ENCODE measurements at places on chromosomes 1 and 21. TPM values are rescaled to one million over a fixed set of nuclear protein-coding genes. Genes with fewer than 3 reads are reported as not detected.

Gene CLEC20A
- 4.7 TPM for total RNA-seq

Gene CD53
- 490 TPM for total RNA-seq

Gene LEFTY2
- total RNA-seq = not detected

Gene KRTAP7-1
- total RNA-seq = not detected

Gene CSRP1
- 34.7 TPM for total RNA-seq

Gene FAM78B
- 0.46 TPM for total RNA-seq

Gene TRIM67
- not detected for total RNA-seq

Gene ZNF669
- total RNA-seq = 20.8 TPM

Gene USH2A
- not detected for total RNA-seq

Gene CD1D
- 5.3 TPM for total RNA-seq

Gene SLC44A3
- total RNA-seq = not detected

Gene NES
- total RNA-seq = 0.05 TPM

DNA sequence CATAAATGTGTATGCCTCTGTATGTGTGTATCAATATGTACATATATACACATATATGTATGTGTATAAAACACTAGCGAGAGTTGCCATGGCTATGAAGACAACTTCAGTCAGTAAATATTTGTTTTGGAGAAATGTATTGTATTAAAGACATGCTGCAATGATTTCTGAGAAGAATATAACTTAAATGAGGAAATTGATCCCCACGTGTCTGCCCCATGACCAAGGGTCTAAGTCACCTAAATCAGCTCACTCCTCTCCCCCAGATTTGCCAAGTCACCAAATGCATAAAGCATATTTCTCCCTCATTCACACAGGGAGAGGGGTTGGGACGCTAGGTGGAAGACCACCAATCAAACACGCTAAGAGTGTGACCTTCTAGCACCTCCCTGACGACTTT is 58.3 kb upstream of the LYST start:
- DNase-seq = no peak

- DNase-seq = peak; percentile 48
These were observed 76.3 kb downstream of the NPHP4 start for GRCh38 chr1:5915587-5916571.

DNA sequence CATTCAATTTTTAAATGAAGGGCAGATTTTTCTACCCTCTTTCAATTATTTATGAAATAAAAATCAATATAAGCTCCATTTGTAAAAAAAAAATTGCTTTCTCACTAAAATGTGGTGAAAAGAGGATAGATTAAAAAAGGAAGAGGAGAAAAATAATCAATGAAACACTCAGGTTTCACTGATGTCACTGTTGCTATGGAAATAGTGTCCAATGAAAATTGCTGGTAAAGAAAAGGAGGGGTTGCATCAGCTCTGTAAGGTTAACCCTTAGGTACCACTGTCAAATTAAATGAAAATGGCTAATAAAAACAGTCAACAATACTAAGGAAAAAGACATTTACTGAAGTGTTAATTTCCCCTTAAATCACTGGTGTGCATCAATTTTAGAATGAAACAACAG is 91.6 kb upstream of the TTC39A start:
- DNase-seq = peak; percentile 58

DNA sequence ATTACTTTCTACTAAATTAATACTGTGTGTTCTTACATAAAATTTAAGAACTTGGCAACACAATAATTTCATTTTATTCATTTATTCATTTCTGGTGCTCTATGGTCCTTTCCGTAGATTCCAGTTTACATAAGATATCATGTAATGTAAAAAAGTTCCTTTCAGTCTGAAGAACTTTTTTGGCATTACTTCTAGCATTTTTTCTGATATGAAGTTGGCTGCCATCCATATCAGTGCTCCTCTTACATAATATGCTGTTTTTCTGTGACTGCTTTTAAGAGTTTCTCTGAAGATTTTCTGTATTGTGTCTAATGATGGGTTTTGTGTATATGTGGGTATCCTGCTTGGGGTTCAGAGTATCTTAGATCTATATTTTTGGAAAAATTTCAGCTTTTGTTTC is 34.8 kb downstream of the LIN9 start:
- DNase-seq = no peak

DNA sequence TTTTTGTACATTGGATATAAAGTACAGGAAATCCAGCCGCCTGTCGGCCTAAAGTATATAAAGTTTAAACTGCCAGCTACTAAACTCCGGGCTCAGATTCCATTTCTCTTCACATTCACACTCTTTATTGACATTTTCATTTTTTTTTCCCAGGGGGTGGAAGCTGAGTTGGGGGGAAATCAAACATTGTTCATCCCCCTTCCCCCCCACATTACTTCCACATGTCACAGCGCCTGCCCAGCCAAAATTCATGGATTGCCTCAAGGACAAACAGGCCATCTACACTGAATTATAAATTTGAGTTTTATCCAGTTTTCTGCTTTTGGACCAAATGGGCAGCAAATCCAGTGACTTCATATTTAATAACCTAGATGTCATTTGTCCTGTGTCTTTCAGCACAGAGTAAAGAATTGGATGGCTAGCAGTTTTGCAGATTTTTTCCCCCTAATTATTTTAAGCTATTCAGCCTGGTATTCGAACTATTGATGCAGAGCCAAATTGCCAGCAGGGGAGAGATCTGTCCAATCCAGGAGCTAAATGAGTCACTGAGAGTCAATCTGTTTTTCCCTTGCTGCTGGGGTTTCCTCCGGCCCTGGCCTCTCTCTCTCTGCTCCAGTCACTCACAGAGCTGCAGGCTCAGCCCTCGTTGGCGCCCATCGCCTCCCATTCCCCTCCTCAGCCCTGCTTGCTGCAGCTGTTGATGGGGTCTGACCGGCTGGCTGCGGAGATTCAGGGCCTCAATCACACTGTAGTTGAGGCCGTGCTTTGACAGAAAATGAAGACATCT is 98.0 kb downstream of the LMO4 start:
- no peak for DNase-seq

DNA sequence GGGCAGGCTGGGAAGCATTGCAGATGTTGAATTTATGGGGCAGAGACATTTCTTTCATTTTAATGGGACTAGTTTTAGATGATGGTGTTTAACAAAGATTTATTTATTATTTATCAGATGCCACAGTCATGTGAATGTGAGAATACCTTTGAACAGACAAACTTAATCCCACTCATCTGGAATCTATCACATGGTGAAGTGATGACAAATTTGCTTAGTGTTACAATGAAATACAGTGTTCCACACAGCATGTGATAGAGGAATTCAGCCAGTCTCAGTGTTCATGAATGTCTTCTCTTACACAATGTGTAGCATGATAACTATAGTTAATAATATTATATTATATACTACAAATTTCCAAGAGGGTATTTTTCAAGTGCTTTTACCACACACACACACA is 1361.7 kb upstream of the B3GALT2 start:
- no peak for DNase-seq

DNA sequence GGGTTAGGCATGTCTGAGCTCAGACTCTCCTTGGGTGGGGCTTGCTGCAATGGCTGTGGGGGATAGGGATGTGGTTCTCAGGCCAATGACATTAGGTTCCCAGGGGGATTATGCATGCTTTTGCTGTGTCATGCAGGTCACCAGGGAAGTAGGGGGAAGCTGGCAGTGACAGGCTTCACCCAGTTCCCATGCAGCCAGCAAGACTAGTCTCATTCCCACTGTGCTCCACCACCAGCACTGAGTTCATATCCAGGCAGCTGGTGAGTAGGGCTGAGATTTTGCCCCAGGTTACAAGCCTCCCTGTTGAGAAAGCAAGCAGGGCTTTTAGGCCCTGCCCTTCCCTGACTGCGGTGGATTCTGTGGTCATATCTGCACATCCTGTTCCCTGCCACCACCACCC is 32.1 kb upstream of the PLA2G5 start:
- no peak for DNase-seq

GRCh38 chr1:209038316-209038715 is 545.2 kb upstream of the CAMK1G start:
- DNase-seq = no peak

DNA sequence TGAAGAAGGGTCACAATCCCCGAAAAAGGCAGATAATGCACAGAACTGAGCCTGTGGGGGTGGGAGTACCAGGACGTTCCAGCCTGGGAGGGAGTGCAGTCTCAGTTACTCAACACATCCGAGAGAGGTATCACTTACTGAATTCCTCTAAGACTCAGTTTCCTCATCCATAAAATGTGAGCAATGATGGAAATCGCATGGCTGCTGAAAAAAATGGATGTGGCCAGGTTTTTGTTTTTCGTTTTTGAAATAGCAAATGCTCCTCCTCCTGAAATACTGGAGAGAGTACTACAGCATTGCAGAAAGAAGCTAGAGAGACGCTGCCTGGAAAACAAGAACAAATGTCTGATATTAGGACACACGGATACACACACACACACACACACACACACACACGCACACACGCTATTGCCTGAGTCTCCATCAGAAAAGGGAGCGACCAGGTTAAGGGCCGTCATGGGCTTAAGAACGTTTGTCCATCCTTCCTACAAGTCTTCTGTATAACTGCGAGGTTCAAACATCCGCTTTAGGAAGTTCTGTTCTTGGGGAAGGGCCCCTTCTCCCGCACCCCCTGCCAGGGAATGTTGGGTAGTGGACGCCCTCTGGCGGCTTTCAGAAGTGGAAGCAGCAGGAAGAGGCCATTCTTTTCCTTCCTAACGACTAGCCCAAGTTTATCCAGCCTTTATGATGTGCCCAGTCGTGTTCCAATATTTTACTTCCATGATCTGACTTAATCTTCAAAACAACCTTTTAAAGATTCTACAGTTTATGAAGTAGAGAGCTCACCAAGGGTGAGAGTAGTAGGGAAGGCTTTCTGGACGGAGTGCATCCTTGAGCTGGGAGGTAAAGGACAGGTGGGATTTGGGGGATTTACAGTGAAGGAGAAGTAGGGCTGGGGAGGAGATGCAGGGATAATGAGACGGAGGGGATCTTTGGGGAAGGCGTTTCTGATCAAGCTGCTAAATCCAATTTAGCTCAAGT is 699 bp upstream of the NES start:
- DNase-seq = peak; percentile 78

GRCh38 chr1:34009340-34009985 is 145.6 kb downstream of the HMGB4 start:
- DNase-seq = no peak

GRCh38 chr1:31532173-31532572 is 44.1 kb upstream of the TINAGL1 start:
- no peak for DNase-seq

DNA sequence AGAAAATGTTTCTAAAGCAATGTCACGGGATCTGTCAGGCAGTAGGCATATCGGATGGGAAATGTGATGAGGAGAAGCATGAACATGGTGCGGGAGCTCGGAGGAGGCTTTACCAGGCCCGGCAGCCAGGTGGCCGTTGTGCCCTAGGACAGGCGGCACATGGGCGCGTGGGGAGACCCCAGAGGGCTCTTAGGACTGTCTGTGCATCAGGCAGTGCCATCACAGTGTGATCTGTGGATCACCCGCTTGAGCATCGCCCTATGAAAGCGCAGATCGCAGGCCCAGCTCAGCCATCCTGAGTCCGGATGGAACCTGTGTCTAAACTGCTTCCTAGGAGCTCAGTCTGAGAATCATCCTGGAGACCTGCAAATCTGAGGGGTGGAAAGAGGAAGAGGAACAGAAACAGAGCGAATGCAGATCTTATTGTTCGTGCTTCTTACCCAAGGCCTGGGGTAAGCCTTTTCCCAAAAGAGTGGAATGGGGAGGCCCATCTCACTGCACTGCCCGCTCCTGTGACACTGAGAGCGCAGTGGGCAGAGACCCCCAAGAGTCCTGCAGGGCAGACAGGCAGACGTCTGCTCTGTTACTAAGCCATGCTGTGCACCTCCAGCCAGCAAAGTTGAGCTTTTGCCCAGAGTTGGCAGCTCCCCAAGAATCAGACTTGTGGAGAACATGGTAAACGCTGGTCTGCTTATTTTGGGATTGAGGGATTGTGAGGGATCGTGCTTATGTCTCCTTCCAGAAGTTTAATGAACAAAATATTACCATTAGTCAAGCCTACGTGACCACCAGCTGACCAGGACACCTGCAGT is 251.0 kb downstream of the RHOU start:
- DNase-seq = no peak

DNA sequence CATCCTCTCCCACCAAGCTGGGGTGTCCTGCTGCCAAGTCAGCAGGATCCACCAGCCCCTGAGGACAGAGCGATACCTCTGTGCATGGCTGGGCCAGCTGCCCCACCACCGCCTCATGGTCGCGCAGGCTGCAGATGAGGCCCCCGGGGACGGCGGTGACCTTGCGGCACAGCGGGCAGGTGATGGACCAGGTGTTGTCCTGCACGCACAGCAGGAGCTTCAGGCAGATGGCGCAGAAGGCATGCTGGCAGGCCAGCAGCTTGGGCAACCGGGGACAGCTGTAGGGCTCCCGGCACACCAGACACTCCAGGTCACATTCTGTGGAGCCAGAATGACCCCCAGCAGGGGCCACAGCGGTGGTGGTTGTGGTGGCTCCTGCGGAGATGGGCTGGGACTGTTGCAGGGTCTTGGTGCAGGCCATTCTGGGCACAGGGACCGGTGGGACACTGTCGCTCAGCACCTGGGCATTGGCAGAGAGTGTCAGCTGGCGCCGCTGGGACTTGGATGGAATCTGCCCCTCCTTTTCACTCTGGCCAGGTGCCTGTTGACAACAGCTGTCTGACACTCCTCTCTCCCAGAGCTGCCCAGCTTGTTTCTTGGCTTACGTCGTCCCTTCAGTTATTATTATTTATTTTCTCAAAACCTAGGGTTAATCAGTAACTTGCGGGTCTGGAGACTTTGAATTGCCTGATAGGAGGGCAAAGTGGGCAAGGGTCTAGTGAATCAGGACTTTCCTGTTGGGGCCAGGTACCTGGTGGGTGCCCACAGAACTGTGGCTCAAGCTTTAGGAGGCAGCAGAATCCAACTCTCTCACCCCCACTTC is at the start of gene RNF186:
TSS of gene RNF186 (minus strand) at position 603 of the 823 bp plus-strand sequence. CDS start at position 421, 182 bp downstream.
- no peak for DNase-seq

- no peak for DNase-seq
These were observed 3.7 kb downstream of the MRTO4 start for GRCh38 chr1:19255288-19255687.

DNA sequence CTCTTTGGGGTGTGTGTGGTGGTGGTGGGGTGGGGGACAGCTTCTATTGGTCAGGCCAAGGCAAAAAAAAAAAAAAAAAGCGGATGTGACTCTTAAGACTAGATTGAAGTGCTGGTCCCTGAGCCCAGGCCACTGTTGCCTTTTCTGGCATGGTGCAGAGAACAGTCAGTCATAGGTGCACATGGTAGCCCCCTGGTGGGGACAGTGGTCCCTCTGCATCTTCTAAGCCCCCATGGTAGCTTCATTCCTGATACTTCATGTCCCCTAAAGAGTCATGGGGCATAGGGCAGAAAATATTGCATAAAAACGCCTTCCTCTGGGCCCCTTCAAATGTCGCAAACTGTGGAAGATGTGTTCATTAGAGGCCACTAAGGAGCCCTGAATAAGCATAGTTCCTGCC is 371.8 kb downstream of the NPHP4 start:
- DNase-seq = no peak

DNA sequence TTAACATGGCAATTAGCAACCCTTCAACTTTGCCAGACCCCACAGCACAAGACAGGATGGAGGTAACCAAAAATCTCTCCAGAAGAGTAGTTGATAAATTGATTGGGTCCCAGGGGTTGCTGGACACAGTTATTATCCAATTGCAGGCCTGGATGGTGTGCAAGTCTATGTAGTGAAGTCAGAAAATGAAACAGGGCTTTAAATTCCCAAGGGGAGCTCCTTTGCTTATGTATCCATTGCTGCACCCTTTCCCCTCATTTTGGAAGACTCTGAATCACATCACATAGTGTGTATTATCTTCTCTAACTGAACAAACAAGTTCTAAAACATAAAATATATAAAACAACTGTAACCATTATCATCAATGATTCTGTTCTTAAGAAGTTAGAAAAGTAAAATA is 550.2 kb downstream of the LMO4 start:
- no peak for DNase-seq

- DNase-seq = no peak
These were observed 48.5 kb downstream of the BACE2 start for GRCh38 chr21:41216486-41216885.

Data from B cell (primary cell).